Keratinocyte (primary cell): ENCODE measurements at places on chromosomes 3 and 15.
A peak's percentile ranks its signal among the peaks of the same experiment; 100 is the strongest.

DNA sequence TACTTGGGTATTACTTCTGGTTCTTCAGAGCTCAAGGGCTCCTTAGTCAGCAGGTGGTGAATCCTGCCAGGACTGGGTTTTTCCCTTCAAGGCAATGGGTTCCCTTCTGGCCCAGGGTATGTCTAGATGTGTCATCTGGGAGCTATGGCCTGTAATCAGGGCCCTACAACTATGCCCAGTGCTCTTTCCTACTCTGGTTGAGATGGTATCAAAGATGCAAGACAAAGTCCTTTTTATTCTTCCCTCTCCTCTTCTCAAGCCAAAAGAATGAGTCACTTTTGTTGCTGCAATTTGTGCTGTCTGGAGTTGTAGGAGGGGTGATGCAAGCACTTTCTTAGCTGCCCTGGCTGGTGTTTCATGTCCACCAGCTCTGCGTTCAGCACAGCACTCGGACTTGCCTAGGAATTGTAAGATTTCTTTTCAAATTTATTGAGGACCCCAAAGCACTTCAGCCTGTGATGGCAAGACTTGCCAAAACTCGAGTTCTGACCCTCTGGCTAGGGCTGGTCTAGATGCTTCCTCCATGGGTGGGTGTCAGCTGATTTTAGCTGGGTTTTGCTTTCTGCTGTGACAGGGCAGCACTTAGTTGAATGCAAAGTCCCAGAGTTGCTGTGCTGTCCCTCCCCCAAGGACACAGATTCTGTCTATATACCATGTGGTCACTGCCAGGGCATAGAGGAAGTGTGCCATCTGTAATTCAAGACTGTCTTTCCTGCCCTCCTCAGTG lies 129.2 kb upstream of the CBLB start:
- DNase-seq: peak; percentile 89

GRCh38 chr3:115638991-115639390 lies 15.7 kb downstream of the GAP43 start:
- DNase-seq: no peak

GRCh38 chr15:70182858-70183695 lies 85.4 kb upstream of the TLE3 start:
- no peak for DNase-seq

DNA sequence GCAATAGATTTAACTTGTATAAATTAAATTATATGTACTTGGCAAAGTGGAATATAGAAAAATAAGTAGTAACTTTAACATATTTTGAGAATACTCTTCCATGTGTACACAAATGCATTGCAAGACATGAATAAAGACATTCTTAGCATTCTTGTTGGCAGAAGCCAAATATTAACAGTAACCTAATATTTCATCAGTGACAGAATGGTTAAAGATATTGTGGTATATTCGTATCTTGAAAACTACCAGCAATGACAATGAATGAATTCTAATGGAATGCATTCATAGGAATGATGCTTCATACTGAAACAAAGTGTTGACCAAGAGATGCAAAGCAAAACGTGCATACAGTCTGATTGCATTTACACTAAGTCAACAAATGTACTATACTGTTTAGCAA lies 524.7 kb downstream of the GRM7 start:
- DNase-seq: no peak

DNA sequence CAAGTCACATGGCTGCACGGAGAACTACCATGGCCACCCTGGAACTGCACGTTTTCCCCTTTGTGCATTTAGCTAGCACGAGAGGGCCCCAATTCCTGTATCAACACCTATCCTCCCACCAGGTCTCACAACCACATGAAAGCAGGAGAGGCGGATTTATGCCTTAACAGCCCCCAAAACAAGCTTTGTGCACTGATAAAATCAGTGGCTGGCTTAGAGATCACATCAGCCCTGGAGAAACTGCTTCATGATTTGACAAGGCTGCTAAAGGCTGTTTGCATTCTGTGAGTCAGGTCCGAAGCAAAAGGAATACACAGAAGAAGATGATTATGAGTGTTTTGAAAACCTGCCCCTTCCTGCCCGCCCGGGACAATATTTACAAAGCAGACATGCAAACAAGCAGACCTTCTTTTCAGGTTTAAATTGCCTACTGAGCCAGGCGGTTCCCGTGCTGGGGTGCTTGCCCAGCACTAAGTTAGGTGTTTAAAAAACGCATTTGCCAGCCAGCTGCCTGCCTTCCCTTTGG lies 25.9 kb downstream of the CEMIP start:
- DNase-seq: no peak

- DNase-seq: no peak
Observed at GRCh38 chr3:45774581-45775521, 21.5 kb downstream of the SLC6A20 start.
